Hematopoietic multipotent progenitor cell (in vitro differentiated cells): ENCODE measurements at places on chromosomes 2 and 18.

GRCh38 chr2:217947383-217948350, 55.1 kb downstream of the TNS1 start:
- DNase-seq = no peak

GRCh38 chr2:45826884-45827635, 175.6 kb downstream of the PRKCE start:
- DNase-seq = peak; percentile 25

GRCh38 chr2:69067866-69068265, 54.9 kb downstream of the ANTXR1 start:
- no peak for DNase-seq

DNA sequence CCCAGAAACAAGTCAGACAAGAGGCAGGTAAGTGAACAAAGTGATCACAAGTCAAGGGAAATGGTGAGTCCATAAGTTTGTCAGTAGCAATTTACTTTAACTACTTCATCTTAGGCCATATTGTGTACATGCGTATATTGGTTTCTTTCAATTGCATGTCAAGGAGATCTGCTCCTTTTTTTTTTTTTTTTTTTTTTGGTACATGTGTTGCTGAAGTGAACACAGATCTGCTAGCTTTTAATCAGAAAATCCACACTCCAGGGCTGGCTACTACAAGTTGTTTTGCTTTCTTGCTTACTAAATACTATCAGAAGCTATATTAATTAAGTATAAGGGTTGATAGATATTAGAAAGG, 985.1 kb downstream of the TSN start:
- DNase-seq = no peak

DNA sequence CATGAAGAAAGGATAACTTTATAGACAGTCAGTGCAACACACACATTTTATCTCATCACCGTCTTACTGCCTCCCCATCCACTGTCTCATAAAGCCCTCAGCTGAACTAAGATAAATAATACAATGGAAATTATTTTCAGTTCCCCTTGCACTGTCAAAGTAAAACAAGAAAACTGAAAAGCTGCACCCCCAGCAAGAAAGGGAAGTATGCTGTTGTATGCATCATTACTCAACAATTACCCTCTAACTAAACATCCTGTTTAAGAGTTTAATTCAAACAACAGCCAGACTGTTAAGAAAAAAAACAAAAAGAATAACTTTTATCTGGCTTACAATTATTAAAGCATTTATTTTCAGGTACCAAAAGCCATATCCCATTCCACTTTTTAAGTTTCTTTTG, 25.0 kb downstream of the MPPE1 start:
- no peak for DNase-seq

DNA sequence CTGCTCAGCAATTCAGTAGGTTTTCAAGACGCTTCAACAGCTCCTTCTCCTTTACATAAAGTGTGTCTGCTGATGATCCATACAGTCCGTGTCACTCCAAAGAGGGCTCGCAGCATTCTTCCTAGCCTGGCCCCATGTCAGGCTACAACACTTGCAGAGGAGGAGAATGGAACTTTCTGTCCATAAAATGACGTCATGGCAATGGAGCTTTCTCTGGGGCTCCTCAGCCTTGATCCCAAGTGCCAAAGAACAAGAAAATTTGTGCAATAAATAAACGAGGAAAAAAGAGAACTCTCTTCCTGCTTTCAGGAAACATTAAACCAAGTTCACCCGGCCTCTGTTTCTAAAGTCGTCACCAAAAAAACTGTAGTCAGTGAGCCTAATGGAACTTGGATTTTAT, 199.5 kb upstream of the MEIS1 start:
- no peak for DNase-seq

- DNase-seq = no peak
Measured at GRCh38 chr2:150166313-150167051, 321.0 kb downstream of the RND3 start.

GRCh38 chr2:198387677-198388076, 583.3 kb downstream of the PLCL1 start:
- DNase-seq = no peak

DNA sequence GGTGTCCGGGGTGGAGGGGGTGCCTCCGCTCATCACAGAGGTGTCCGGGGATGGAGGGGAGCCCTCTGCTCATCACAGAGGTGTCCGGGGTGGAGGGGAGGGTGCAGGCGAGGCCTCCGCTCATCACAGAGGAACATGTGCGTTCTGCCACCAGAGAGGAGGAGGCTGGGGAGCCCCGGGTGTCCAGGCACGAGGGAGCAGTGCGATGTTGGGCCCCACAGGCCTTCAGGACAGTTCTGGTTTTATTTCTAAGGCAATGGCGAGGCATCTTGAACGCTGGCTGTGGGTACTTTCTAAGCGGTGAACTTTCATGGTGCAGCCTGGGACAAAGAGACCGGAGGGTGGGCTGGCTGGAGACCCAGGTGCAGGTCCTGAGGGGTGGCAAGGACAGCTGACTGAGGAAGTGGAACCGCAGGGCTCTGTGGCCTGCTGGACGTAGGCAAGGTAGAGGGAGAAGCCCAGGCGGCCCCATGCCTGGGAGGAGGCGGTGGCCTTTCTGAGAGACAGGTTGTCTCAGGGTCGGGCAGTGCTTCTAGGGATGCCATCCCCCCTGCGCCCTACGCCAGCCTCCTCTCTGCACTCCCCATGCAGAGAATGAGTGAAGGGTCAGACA, 196.6 kb upstream of the SALL3 start:
- DNase-seq = no peak

DNA sequence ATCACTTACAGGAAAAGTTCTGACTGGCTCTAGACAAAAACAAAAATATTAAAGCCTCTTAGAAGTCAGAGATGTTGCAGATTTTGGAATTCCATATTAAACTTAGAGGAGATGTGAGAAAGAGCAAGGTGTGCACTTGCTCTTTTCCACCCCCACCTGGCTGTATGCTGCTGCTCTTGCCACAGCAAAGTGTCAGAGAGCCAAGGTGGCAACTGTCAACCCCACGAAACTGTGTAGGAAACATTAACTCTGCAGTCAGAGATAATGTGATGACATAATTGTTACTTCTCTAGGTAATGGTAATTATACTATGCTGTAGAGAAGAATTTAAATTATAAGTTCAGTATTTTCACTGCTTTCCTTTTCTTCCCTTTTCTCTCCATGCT, 25.4 kb downstream of the CD8A start:
- no peak for DNase-seq

GRCh38 chr2:166088634-166089033, 39.2 kb downstream of the SCN1A start:
- DNase-seq = no peak

DNA sequence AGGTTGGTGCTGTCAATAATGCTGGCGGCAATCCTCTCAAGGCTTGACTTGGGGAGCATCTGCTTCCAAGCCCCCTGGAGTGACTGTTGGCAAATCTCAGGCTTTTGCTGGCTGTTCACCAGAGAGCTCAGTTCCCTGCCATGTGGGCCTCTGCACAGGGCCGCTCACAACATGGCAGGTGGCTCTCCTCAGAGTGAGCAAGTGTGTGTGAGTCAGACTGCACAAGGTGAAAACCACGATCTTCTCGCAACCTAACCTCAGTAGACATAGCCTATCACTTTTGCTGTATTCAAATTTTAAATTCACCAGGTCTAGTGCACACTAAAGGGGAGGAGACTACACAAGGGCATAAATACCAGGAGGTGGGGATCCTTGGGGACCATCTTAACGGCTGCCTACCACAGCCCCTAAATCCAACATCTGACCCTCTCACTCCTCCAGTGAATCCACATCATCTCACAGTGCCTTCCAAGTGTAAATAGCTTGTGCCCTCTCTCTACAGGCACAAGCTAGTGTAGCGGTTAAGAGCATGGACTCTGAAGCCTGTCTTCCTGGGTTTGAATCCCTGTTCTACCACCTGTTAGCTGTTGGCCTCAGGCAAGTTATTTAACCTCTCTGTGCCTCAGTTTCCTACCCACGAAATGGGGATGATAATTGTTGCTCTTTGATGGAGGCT, 187.7 kb upstream of the CXCR4 start:
- DNase-seq = no peak

GRCh38 chr18:60099709-60100108, 199.9 kb downstream of the PMAIP1 start:
- no peak for DNase-seq

DNA sequence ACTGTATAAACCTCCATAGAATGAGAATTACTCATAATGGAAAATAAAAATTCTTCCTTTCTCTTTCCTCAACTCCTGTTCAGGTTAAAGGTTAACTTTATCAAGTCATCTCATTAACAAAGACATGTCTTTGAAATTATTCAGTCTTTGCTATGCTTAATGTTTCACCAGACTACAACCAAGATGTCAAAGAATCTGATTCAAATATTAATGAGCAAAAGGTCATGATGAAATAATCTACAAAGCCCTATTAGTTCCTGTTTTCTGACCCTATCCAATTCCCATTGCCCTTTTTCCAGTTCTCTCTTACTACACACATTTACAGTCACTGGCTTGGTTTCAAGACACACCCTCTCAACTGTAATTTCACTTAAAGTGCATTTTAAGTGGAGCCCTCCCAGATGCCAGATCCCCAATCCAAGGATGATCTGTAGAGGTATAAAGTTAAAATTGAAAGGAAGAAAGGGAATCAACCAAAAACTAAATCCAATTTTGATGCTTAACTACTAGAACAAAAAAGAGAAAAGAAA, 246.9 kb upstream of the CYP26B1 start:
- no peak for DNase-seq

DNA sequence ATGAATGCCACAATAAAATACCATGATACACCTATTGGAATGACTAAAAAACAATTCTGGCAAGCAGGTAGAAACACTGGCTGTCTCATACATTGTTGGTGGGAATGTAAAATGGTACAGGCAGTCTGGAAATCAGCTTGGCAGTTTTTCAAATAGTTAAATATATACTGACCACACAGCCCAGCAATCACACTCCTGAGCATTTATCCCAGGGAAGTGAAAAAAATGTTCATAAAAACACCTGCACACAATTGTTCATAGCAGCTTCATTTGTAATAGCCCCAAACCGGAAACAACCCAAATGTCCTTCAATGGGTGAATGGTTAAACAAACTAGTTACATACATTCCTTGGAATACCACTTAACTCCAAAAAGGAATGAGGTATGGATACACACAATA, 137.2 kb downstream of the TFCP2L1 start:
- no peak for DNase-seq

- DNase-seq = no peak
Measured at GRCh38 chr2:216810399-216811160, 49.3 kb downstream of the TNP1 start.

DNA sequence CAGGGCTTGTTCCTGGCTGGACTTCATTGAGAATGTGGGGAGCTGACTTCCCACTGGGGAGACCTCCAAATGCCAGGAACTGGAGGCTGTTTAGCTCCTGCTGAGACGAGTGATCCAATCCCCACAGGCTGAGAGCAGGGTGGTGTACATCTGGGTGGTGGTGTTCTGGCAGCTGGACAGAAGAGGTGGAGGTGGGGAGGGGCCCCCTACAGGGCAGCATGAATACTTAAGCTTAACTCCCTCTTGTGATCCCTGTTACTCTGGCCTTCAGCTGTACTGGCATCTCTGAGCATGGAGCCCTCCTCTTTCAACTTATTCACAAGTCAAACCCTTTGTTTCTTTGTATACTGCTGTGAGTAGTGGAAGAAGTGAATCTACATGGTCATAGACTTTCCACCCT, 167.8 kb upstream of the LYPD1 start:
- no peak for DNase-seq

DNA sequence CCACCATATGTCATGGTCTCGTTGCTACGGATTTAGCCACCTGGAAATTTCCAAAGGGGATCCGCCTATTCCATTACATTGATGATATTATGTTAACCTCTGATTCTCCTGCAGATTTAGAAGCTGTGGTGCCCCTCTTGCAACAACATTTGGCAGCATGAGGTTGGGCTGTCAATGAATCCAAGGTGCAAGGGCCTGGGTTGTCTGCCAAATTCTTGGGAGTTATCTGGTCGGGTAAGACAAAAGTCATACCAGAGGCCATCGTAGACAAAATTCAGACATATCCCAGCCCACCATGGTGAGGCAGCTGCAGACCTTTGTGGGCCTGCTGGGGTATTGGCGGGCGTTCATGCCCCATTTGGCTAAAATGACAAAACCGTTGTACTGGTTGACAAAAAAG, 13.6 kb upstream of the C2orf42 start:
- DNase-seq = no peak

DNA sequence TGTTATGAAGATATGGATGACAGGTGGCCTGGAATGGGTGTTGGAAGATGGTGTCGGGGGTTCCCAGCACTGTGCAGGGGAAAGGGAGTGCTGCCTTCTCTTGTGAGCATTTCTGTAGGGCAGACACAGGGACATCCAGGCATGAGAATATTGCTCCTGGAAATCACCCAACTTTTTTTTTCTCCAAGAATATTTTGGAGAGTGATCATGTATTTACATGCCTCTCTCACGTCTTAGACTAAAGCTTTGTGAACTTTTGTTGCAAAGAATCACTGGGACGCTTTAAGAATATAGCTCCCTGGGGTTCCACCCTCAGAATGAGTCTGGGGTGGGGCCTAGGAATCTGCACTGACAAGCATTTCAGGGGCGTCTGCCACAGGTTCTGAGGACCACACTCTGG, 68.7 kb downstream of the VWA3B start:
- no peak for DNase-seq

DNA sequence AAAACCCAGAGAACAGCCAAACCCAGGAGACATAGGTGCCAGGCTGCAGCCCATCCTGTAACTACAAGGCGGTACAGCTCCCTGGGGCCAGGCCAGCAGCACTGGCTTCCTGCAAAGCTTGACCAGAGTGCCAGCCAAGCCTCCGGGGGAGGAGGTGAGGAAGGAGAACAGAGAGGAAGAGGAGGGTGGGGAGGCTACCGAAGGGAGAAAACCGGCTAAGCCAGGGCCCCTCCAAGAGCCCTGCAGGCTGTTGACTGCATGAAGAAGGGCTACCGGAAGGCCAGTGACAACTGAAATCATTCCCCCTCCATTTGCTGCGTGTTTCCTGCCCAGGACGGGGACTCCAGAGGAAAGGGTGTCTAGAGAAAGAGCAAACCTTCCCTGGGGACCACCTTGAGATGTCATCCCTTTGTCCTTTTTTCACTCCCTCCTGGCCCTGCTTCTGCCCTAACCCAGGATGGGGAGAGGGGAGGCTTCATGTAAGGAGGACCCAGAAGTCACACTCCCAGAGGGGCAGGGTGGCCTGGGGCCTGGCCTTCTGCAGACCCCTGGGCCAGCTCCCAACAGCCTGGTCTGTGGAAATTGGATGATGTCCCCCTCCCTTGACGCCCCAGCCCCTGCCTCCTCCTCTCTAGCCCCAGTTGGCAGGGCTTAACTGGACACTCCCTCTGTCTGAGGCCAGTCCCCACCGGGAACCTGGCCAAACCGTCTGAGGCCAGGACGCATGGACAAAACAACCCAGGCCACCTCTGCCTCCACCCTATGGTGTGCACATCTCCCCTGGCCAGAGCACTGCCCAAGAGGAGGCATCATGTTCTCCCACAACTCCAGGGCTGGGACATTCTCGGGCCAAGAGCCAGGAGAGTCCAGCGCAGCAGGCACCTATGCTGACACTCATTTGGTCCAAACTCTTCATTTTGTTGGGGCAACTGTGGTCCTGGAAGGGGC, 207.8 kb downstream of the CYP26B1 start:
- no peak for DNase-seq

- no peak for DNase-seq
Measured at GRCh38 chr2:134690629-134691215, 28.1 kb downstream of the TMEM163 start.
